ENCODE measurements at places on chromosomes 4 and X.

- H3K27ac ChIP-seq = no peak overlapping the region
- H3K36me3 ChIP-seq = no peaks in the 10 kb centered on the region
- H3K4me3 ChIP-seq = no peak overlapping the region
- no peaks in the 10 kb centered on the region for H3K27me3 ChIP-seq
- no peaks in the 10 kb centered on the region for H3K4me1 ChIP-seq
Observed at GRCh38 chr4:167717495-167717894, 374.8 kb upstream of the ANXA10 start.

DNA sequence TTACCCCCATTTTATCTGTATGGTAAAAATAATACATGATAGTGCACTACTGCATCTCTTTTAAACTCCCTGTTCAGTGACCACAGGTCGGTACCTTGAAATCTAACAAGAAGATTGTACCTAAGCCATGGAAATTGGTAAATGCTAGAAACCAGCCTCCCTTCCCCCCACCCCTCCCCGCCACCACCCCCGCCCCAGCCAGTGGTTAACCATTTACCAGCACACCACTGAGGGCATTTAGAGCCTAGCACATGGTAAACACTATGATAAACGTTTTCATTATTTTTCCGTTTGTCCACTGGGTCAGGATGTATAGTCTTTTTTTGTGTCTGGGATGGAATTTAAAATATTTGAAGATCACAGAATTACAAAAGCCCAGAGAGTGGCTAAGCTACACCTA lies 703 bp upstream of the FTSJ1 start:
- peaks cover 48% of the 10 kb centered on the region for H3K4me1 ChIP-seq
- H3K36me3 ChIP-seq = peaks cover 22% of the 10 kb centered on the region
- peak overlapping the region; percentile 94 for H3K4me3 ChIP-seq

DNA sequence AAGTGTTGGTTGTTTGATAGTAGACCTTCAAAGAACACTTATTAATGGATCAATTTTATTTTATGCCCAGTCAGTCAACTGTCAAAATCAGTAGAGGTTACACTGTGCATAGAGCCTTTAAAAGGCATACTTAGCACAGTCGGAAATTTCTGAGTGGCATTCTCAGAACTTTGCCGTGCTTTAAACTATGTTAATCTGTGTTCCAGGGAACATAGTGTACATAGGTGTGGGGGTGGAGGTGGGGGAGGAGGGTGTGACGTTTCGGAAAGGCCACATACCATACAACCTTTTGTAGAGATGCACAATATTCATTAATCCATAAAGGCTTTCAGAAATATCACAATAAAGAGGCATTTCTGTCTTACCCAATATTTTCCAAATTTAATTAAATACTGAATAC lies 75.8 kb downstream of the RS1 start:
- H3K27me3 ChIP-seq = no peaks in the 10 kb centered on the region
- no peaks in the 10 kb centered on the region for H3K36me3 ChIP-seq
- H3K27ac ChIP-seq = no peak overlapping the region
- H3K4me1 ChIP-seq = no peaks in the 10 kb centered on the region

- no peaks in the 10 kb centered on the region for H3K27me3 ChIP-seq
- no peaks in the 10 kb centered on the region for H3K4me1 ChIP-seq
- H3K27ac ChIP-seq = no peak overlapping the region
- H3K36me3 ChIP-seq = no peaks in the 10 kb centered on the region
Observed at GRCh38 chr4:30962939-30963338, 242.8 kb downstream of the PCDH7 start.

DNA sequence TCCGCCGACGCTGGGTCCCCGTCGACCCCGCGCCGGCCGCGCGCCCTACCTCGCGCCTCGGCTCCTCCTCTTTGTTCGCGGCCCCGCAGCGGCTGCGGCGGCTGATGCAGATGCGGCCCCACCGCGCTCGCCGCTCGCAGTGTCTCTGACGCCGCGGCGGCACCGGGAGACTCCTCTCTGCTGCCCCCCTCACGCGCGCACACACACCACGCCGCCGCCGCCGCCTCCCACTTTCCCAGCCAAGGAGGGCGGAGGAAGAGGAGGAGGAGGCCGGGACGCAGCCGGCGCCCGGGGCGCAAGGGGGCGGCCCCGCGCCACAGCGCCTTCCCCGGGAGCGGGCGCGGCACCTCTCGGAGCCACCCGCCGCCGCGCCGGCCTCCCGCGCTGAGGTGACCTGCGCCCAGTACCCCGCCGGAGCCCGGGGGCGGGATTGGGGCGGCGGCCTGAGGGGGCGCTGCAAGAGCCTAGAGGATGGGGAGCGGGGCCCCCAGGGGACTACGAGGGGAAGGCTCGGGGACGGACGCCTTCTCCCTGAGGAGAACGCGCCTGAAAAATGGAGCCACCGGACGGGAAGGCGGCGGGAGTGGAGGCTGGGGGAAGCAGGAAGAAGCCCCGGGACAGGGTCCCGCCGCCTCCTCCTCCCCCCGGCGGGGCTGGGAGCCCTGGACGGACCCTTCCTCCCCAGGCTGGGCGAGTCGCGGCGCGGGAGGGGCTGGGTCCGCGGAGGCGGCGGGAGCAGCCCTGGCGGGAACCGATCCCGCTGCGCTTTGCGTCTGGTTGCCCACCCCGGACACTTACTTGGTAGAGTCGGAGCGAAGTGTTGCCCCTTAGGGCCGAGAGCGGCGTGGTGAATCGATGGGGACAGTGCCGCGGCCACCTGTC lies at the start of gene SH3RF1:
TSS of gene SH3RF1 (minus strand) at position 147 of the 882 bp plus-strand sequence. CDS start 1,744 bp downstream, outside the sequence.
- H3K27me3 ChIP-seq = peaks cover 64% of the 10 kb centered on the region
- peaks cover 15% of the 10 kb centered on the region for H3K4me1 ChIP-seq
- no peak within 1 kb of the TSS for H3K27ac ChIP-seq
- peak; percentile 41 for DNase-seq
- H3K36me3 ChIP-seq = no peaks in the 10 kb centered on the region

GRCh38 chr4:76716020-76716419 lies 181.9 kb downstream of the SOWAHB start:
- H3K36me3 ChIP-seq = no peaks in the 10 kb centered on the region
- no peak overlapping the region for H3K27ac ChIP-seq
- peaks cover 30% of the 10 kb centered on the region for H3K27me3 ChIP-seq
- H3K4me1 ChIP-seq = no peaks in the 10 kb centered on the region
- H3K4me3 ChIP-seq = no peak overlapping the region

DNA sequence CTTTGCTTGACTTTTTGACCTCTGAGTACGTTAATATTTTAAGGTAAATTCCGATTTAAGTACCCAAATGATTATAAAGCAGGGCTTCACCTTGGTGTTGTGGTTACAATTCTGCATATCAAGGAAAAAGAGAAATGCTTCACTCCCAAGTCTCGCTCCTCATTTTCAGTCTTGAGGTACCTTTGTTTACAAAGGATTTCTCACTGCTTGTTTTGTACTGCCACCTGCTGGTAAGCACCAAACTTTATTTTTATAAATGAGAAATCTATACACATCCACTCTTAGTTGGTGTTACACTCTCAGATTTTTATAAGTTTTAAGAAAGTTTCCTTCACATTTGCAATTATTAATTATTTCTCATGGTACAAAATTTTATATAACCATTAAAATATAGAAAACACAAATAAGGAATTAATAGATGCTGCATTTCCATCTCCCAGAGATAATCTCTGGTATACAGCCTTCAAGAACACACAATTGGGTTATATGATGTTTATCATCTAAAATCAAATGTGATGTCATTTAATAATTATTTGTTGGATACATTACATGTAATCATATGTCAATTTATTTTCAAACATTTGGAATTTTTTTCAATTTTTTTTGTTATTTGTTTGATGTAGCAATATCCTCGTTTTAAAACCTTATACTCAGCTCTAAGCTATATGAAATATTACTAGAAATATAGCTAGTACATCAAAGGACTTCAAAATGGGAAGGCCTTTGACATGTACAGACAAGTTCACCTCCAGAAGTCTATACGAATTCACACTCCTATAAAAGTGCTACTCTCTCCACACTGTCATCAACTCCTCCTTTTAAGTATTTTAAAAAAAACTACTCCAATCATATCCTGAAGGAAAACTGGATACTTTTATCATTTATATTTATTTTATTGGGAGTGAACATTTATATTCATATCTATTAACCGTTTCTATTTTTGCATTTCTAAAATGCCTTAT lies 179.9 kb downstream of the KCNIP4 start:
- peak; percentile 35 for DNase-seq
- H3K27ac ChIP-seq = no peak overlapping the region
- no peaks in the 10 kb centered on the region for H3K36me3 ChIP-seq
- peaks cover 8% of the 10 kb centered on the region for H3K4me1 ChIP-seq

DNA sequence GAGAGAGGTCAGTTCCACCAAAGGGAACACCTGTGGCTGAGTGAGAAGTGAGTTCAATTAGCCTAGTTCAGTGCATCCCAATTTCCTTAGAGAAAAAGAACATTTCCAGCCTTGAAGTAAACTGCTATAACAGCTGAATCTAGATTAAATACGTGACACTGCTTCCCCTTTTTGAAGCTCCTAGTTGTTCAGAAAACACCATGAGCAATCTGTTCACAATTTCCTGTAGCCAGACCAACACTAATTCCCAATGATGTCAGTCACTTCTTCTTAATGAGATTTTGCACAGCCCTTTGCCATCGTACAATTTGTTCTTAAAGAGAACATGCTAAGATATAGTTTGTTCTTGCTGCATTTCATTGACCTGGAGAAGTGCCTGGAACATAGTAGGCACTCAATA lies 144.6 kb upstream of the EDNRA start:
- no peaks in the 10 kb centered on the region for H3K27me3 ChIP-seq
- no peak overlapping the region for H3K4me3 ChIP-seq
- DNase-seq = no peak
- H3K4me1 ChIP-seq = no peaks in the 10 kb centered on the region

- H3K27ac ChIP-seq = no peak within 1 kb of the TSS
- H3K27me3 ChIP-seq = no peaks in the 10 kb centered on the region
- DNase-seq = no peak
- peaks cover 35% of the 10 kb centered on the region for H3K4me1 ChIP-seq
- peaks cover 3% of the 10 kb centered on the region for H3K36me3 ChIP-seq
Observed at GRCh38 chrX:37779857-37780256, at the start of gene CYBB. Gene CYBB (plus strand): TSS chrX:37780059. CDS start chrX:37780078, 19 bp downstream.

DNA sequence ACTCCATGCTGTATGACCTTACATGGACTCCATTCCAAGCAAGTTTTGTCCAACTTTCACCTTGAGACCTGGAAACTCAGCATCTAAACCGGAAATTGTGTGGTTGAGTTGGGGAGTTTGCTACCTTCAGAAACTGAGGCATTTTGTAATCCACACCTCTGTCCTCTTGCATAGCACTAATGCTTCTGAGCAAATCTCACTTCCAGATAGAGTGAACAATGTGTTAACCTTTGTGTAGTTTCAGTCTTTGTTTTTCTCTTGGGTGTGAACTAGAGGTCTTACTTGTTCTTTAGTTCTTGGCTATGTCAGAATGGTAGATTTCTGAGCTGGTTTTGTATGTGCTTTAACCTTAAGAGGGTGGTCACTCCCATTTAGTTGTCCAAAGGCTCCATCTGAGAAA lies 48.1 kb upstream of the TCEAL2 start:
- peaks cover 4% of the 10 kb centered on the region for H3K27me3 ChIP-seq
- no peaks in the 10 kb centered on the region for H3K4me1 ChIP-seq
- no peaks in the 10 kb centered on the region for H3K36me3 ChIP-seq
- no peak overlapping the region for H3K27ac ChIP-seq

DNA sequence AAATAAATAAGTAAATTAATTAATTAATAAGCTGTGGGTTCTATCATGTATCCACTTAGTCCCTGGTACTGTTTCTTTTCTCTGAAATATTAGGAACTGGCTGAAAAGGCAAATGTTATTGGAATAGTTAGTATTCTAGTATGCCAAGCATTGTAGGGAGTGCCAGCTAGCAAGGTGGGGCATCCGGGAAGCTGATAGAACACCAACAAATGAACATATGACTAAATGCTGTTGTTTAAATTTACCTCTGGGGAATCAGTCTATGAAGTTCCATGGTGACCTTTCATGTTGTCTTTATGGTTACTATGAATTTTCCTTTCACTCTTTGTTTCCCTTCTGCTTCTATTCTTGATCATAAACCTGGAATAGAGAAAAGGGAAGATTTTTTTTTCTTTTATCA lies 32.7 kb downstream of the NUDT6 start:
- H3K27ac ChIP-seq = no peak overlapping the region
- H3K36me3 ChIP-seq = peaks cover 7% of the 10 kb centered on the region
- H3K4me3 ChIP-seq = no peak overlapping the region
- no peaks in the 10 kb centered on the region for H3K4me1 ChIP-seq

DNA sequence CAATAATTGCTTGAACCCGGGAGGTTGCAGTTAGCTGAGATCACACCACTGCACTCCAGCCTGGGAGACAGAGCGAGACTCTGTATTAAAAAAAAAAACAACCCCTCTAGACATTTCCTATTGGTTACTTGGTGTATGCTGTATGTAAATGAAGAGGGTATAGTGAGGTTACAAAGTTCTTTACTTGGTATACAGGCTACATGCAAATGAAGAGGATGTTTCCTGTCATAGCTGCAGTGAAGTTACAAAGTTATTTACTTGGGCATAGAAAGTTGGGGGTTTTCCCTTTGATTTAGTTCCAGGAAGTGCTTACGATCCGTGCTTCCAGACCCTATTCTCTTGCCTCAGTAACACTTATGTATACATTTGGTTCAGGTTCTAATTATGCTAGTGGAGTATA lies 38.4 kb upstream of the CLNK start:
- peaks cover 22% of the 10 kb centered on the region for H3K4me1 ChIP-seq
- H3K27ac ChIP-seq = no peak overlapping the region
- H3K36me3 ChIP-seq = no peaks in the 10 kb centered on the region
- DNase-seq = no peak
- no peaks in the 10 kb centered on the region for H3K27me3 ChIP-seq
- no peak overlapping the region for H3K4me3 ChIP-seq

GRCh38 chr4:185304541-185304940 lies 91.2 kb downstream of the LRP2BP start:
- H3K4me1 ChIP-seq = no peaks in the 10 kb centered on the region
- H3K27ac ChIP-seq = no peak overlapping the region
- H3K4me3 ChIP-seq = no peak overlapping the region
- no peak for DNase-seq
- no peaks in the 10 kb centered on the region for H3K36me3 ChIP-seq
- no peaks in the 10 kb centered on the region for H3K27me3 ChIP-seq

- no peak for DNase-seq
- no peaks in the 10 kb centered on the region for H3K36me3 ChIP-seq
- H3K27me3 ChIP-seq = no peaks in the 10 kb centered on the region
- no peaks in the 10 kb centered on the region for H3K4me1 ChIP-seq
- no peak overlapping the region for H3K27ac ChIP-seq
- H3K4me3 ChIP-seq = no peak overlapping the region
Observed at GRCh38 chr4:177579649-177580048, 137.4 kb upstream of the AGA start.

DNA sequence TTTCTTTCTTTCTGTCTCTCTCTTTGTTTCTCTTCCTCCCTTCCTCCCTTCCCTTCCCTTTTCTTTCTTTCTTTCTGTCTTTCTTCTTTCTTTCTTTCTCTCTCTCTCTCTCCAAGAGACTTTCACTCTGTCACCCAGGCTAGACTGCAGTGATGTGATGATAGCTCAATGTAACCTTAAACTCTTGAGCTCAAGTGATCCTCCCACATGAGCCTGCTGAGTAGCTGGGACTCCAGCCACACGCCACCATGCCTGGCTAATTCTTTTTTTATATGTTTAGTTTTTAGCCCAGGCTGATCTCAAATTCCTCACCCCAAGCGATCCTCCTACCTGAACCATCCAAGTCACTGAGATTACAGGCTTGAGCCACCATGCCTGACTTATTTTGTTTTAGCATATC lies 64.3 kb upstream of the EMCN start:
- H3K4me3 ChIP-seq = no peak overlapping the region
- no peak for DNase-seq
- H3K36me3 ChIP-seq = no peaks in the 10 kb centered on the region
- no peaks in the 10 kb centered on the region for H3K4me1 ChIP-seq
- peaks cover 7% of the 10 kb centered on the region for H3K27me3 ChIP-seq
